ENCODE measurements at places on chromosomes 11 and 22.

GRCh38 chr11:44709281-44709562 is 17.5 kb upstream of the TSPAN18 start:
- no peak for DNase-seq

GRCh38 chr11:47225552-47226400 is 11.0 kb downstream of the DDB2 start:
- DNase-seq, result no peak

- DNase-seq, result no peak
Observed at GRCh38 chr11:113710989-113711388, 4.9 kb upstream of the TMPRSS5 start.

DNA sequence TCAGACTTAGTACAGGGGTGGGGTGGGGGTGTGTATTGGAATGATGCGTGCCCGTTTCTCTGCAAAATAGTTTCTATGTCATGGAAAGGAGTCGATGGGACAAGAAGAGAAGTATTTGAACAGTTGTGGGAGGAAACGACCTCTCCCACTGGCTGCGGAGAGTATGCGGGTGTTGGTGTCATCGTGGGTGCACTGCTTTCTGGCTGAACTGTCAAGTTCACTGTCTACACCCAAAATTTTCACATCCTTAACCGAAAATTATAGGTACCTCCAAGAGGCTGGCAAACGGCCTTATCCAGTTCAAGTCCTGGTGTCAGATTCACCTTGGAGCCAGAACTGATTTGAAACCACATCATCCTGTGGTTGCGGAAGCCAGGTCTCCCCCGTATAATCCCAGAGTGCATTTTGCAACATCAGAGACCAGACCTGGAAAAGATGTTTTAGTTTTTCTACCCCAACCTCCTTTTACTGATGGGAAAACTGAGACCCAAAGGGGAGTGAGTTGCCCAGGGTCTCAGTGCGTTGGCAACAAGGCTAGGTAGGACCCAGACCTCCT is 497 bp upstream of the SSRP1 start:
- DNase-seq, result no peak

- no peak for DNase-seq
Observed at GRCh38 chr11:96187822-96188221, 155.2 kb downstream of the MAML2 start.

- peak; percentile 24 for DNase-seq
Observed at GRCh38 chr11:2271077-2271326, 614 bp upstream of the ASCL2 start.

- no peak for DNase-seq
Observed at GRCh38 chr22:29873943-29874342, 9.0 kb upstream of the MTMR3 start.

GRCh38 chr11:125025968-125026367 is 37.1 kb upstream of the SLC37A2 start:
- no peak for DNase-seq

DNA sequence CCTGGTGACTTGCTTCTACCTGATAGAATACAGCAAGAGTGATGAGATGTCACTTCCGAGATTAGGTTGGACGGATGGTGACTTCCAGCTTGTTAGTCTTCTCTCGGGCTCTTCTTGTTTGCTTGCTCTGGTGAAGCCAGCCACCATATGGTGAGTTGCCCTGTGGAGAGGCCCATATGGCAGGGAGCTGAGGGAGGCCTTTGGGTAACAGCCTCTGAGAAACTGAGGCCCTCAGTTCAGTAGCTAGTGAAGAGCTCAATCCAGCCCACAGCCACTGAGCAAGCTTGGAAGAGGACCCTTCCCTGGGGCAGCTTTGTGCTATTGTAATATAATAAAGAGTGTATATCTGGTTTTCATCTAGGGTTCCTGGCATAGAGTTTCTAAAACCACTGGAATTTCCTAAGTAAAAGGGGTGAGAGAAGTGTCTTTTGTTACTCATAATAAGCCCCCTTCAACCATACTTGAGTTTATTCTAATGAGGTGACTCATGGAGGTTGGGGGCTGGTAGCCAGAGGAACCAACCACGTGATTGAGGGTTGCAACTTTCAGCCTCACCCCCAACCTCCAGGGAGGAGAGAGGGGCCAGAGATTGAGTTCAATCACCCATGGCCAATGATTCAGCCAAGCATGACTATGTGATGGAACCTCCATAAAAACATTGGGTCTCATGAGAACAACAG is 8.0 kb upstream of the TPCN2 start:
- DNase-seq, result no peak

- no peak for DNase-seq
Observed at GRCh38 chr11:87859636-87860035, 315.6 kb downstream of the RAB38 start.

DNA sequence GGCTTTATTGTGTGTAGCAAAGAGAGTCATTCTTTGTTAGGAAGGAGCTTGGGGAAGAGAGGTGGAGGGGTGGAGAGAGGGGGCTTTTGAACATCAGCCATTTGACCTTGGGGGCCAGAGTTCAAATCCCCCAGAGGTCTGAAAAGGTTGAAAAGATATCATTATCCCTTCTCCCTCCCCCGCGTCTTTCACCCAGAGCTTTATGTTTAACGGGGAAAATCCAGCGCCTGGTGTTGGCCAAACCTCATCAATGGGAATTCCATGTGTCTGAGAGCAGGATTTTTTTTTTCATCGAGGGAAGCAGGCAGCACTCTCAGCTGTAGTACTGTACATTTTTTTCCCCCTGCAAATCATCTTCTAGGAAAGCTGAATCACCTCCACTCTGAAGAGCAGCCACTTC is 122.4 kb upstream of the HSD17B12 start:
- DNase-seq, result no peak

DNA sequence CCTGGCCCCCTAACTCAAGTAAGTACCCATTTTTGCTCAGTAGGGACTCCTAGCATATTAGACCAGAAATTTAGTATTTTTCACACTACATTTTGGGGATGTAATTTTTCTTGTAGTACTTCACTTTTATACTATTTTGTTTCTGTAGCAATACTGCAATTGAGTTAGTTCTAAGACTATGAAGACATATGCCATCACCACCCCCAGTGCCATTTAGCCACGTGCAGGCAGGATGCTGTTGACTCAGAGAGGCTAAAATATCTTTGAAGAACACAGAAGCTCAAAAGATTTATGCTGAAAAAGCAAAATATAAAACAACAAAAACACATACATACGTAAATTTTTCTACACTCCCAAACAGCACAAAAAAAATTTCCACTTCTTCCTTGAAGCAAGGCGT is 29.1 kb upstream of the DLAT start:
- DNase-seq, result no peak

DNA sequence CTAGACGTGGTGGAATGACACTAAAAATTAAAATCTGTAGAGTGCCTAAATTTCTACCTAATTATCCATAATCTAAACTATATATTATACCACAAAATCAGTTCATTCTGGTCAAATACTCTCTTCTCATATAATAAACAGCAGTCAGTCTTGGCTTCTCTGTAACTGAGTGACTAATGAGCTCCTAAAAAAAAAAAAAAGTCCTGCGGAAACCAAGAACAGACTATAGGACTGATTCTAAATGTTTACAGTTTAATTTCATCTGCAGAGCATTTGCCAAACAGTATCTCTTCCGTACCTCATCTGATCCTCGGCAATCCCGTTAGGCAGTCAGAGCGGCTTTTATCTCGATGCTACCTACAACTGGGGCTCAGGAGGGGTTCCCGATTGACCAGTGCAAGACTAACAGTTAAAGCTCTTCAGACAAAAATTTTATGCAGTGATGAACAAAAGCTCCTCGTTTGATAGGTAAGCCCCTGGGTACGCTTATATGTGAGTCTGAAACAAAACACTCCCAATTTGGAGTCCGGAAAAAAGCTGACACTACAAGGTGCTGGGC is 686 bp downstream of the KIF18A start:
- DNase-seq, result no peak

- DNase-seq, result no peak
Observed at GRCh38 chr11:13013054-13013488, 4.0 kb downstream of the RASSF10 start.

- no peak for DNase-seq
Observed at GRCh38 chr11:96227244-96227643, 115.8 kb downstream of the MAML2 start.

- DNase-seq, result no peak
Observed at GRCh38 chr11:132106096-132106982, 735.9 kb downstream of the NTM start.

GRCh38 chr11:82765466-82766034 is 31.9 kb upstream of the FAM181B start:
- DNase-seq, result no peak

DNA sequence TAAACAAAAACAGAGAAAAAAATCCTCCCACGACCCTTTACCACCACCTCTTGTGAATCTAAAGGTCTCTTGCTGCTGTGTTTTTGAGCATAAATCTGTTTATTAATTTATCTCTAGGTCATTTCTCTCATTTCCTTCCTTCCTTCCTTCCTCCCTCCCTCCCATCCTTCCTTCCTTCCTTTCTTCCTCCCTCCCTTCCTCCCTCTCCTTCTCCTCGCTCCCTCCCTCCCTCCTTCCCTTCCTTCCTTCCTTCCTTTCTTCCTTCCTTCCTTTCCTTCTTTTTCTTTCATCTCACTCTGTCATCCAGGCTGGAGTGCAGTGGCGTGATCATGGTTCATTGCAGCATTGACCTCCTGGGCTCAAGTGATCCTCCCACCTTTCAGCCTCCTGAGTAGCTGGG is 13.5 kb upstream of the APOBEC3A start:
- DNase-seq, result no peak

GRCh38 chr11:7927635-7928034 is 3.4 kb downstream of the OR10A6 start:
- no peak for DNase-seq

DNA sequence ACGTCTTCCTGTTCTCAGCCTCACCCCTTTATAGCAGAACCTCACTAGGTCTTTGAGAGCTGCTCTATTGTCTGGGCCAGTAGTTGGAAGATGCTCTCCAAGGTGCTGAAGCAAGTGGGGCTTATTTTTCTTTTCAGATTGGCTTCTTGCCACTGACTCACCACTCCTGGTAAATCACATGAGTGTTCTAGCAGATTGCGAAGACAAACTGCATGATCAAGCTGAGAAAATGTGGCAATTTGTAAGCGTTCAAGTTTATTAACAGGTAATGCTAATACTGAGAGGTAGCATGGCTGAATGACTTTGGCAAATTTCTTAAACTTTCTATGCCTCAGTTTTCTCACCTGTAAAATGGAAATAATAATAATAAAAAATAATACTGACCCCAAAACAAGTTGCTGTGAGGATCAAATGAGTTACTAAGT is 59.2 kb downstream of the CACNG2 start:
- no peak for DNase-seq

GRCh38 chr11:14310679-14311078 is 48.3 kb downstream of the RRAS2 start:
- no peak for DNase-seq

GRCh38 chr11:68988491-68988890 is 7.7 kb upstream of the MRGPRD start:
- no peak for DNase-seq
